ENCODE measurements at places on chromosomes 11 and 22. TPM values are rescaled to one million over a fixed set of nuclear protein-coding genes. Genes with fewer than 3 reads are reported as not detected.

The OR8G5 gene
- not detected for total RNA-seq

DNA sequence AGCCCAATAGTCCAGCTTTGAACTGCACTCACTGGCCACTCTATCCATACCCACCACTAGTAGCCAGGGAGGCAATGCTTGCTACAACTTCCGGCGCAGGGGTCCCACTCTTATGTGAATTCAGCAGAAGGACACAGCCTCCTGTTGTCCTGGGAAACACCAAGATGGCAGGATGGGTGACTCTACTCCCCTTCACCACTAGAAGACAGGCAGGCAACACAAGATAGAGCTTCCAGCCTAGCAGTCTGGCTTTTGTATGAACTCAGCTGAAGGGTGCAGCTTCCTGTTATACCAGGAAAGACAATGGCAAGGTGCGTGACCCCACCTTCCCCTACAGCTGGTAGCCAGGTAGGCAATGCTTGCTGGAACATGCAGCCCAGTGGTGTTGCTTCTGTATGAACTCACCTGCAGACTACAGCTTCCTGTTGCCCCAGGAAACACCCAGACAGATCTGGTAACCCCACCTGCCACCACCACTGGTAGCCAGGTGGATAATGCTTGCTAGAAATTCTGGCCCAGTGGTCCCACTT, 205.2 kb upstream of the KIRREL3 start:
- DNase-seq = no peak

DNA sequence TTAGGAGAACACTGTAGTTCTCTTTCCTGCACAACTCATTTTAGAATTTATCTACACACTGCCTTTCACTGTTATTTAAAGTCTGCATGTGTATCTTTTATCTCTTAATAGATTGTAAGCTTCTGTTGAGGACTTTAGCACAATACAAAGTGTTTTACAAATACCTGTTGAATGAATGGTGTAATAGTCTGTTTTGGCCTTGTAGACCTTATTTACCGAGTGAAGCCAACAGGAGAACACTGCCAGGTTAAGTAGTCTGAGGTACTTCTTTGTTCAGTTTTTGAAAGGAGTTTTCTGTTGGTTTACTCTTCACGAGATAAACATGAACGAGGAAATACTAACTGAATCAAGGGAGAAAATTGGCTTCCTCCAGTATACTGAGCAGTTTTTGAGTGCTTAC, 31.0 kb downstream of the SIK2 start:
- DNase-seq = no peak

DNA sequence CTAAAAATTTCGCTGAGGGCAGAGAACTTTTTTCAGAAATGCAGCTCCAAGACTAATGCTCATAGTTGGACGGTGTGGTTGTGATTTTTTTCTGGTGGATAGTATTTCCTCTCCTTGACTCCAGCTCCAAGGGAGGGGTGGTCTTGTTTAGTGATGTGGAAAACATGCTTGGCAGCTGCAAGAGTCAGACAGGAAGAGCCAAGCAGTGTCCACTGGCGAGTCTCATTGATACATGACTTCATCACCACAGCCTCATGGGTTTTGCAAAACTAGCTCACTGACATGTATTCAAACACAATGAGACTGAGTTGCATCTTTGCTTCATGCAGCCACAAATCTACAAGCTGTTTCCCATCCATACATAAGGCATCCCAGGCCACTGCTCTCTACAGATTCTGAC, 7.3 kb upstream of the KCNJ1 start:
- no peak for DNase-seq
